T-helper 2 cell treated with Interferon-gamma antibody and Interleukin-4, amounts not matched to agents 5 μg/mL and 100 μg/mL, for 36 hours (primary cell): ENCODE measurements at places on chromosomes 3 and 15.

DNA sequence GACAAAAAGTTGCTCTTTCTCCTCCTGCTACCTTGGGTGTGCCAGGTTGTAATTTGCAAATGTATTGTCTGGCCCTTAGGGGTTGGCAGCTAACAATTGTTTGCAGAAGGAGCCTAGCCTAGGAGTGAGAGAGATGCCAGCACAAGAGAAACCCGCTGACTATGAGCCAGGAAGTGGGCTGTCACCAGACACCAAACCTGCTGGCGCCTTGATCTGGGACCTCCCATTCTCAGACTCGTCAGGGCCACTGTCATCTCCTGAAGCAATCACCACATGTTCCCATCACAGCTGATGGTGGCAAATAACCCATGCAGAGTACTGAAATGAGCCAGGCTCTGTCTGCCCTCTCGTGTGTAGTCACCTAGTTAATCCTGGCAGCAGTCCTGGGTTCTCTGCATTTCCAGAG is 406.4 kb upstream of the NPAP1 start:
- DNase-seq = no peak

DNA sequence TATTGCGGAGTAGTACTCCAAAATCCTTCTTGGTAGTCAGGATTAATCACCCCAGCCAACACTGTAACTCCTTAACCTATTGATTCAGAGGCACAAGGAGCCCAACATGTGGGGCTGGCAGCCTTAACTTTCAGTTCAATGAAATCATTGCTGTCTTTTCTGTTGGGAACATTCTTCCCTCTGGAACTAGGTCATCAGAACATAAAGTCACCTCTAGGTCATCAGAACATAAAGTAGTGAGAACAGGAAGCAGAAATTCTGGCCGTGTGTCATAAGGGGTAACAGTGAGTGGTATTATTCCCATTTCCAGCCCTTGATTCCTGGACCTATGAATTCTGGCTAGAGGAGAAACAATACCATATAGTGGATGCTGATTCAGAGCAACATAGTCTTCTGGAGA is 71.5 kb upstream of the TNIK start:
- DNase-seq = no peak

GRCh38 chr3:105495021-105495420 is 128.3 kb downstream of the ALCAM start:
- DNase-seq = no peak

- no peak for DNase-seq
These were observed 811.0 kb upstream of the ALCAM start for GRCh38 chr3:104555728-104556127.

DNA sequence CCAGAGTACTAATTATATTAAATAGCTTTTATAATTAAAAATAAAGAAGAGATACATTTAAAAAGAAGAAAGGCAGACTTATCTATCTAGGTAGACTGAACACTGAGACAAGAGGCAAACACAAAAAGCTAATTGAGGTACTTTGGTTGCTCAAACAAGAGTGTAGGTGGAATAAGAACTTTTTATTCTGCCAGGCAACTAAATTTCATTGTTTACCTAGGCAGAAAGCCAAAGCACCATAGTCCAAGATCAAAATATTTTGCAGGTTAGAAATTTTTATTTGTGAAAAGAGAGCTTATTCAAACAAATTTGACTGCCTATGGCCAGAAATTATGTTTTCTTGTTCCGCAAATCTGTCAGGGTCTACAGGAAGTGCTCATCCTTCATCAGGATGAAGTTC is 499.6 kb upstream of the GBE1 start:
- DNase-seq = no peak
